ENCODE measurements at places on chromosomes 2 and 18. TPM values are rescaled to one million over a fixed set of nuclear protein-coding genes. Genes with fewer than 3 reads are reported as not detected.

The ASB18 gene
- total RNA-seq: not detected

- DNase-seq: no peak
These were observed 78.6 kb downstream of the RFTN2 start for GRCh38 chr2:197596766-197597165.

The TEX44 gene
- total RNA-seq: not detected

The SPDYA gene
- 2.0 TPM for total RNA-seq

DNA sequence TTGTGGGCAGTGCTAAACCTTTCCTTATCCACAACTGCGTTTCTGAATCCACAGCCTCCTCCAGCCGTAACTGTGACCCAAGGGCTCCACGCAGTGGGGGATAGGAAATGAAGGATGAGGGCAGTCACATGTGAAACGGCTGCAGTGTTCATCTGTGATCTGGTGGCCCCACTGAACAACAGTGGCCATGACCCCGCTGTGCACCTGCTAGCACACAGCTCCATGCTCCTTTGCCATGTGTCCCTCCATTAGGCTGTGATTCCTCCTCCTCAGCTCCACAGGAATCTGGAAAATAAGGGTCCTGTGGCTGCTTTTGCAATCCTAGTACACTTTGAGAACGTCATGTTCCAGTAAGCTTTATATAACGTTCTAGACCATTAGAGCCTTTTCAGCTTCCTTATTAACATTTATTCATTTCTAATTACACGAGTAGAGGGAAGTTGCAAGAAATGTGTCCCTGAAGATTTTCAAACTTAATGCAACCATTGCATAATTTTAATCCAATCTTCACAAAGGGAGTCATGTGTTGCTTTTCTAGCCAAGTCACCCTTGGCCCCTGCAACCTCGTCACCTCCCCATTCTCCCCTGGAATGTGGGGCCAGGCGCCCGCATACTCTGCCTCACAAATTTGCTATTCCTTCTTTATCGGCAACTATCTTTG lies 7.1 kb upstream of the NAPG start:
- no peak for DNase-seq

GRCh38 chr18:9237981-9238380 lies 96.6 kb upstream of the TWSG1 start:
- no peak for DNase-seq

DNA sequence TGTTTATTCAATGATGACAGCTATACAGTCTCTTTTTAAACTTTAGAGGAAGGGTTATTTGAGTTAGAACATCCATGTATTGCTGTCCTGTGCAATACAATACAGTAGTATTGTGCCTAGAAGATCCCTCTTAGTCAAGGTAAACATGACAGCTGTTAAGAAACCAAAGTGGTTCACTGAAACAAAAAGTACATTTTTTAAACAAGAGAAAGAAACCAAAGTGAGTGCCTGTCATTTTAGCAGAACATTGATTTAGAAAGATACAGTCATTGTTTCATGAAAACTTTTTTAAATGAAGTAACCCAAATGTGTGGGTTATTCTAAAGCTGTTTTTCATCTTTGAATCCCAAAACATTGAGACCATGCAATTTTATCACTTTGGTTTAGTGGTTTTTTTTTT lies 15.5 kb downstream of the ITPRID2 start:
- no peak for DNase-seq

DNA sequence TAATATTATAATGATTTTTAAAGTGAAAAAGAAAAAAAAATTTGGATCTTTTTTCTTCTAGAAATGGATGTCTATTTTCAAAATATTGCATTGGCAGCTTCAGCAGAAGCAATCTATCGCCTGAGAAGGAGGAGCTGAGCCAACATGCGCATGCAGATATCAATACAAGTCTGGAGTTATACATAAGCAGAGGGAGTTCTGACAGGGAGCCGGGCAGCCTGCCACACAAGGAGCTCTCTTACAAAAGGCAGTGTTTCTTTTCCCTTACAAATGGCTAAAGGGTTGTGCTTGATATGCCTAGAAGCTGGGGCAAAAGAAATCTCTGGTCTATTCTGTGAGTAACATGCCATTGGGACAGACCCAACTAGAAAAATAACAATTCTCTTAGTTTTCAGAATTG lies 291.9 kb upstream of the TRIB2 start:
- DNase-seq: no peak

The ANKRD30B gene
- not detected for total RNA-seq

DNA sequence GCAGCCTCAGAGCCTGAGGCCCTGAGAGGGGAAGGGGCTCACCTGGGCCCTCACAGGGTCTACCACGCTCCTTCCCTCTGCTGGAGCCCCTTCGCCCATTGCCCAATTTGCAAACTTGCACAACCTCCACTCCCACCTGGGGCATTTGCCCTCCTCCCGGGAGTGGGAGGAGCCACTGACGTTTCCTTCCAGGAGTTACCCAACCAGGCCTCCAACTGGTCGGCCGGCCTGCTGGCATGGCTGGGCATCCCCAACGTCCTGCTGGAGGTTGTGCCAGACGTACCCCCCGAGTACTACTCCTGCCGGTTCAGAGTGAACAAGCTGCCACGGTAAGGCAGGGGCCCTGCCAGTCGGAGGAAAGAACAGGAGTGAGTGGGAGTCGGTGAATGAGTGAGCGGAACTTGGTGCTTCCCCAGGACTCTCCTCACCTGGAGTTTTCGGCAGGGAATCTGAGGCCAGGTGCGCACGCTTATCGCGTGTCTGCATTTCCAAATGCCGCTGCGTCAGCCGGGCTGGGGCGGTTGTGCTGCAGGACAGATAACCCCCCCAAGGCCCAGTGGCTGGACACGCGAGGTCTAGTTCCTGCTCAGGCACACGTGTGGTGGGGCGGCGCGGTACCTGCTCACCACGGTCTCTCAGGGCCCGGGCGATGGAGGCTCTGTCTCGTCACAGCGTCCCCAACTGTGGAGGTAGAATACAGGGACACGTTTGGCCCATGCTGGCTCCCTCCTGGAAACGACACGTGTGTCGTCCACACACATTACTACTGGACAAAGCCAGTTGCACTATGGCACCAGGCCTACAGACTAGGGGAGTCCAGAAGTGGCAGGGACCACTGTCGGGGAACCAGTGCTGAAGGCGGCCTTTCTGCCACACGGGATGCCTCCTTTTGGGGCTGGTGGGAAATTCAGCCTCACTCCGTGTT lies 11.7 kb downstream of the ANO7 start:
- no peak for DNase-seq

GRCh38 chr2:161237392-161238264 lies 70.6 kb upstream of the PSMD14 start:
- peak; percentile 66 for DNase-seq

- no peak for DNase-seq
These were observed 69.8 kb upstream of the MAL start for GRCh38 chr2:94955702-94956101.

The AOX1 gene
- 0.49 TPM for total RNA-seq

- DNase-seq: no peak
These were observed 79.5 kb downstream of the FARSB start for GRCh38 chr2:222576171-222577081.

DNA sequence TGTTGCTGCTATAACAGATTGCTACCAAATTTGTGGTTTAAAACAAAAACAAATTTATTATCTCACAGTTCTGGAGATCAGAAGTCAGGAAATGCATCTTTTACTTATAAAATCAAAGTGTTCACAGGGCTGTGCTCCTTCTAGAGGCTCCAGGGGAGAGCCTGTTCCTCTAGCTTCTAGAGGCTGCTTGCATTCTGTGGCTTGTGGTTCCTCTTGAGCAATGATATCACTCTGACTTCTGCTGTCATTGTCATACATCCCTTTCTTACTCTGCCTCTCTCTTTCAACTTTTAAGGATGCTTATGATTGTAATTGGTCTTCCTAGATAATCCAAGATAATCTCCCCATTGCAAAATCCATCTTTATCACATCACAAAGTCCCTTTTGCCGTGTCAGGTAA lies 6.1 kb upstream of the DCC start:
- no peak for DNase-seq

DNA sequence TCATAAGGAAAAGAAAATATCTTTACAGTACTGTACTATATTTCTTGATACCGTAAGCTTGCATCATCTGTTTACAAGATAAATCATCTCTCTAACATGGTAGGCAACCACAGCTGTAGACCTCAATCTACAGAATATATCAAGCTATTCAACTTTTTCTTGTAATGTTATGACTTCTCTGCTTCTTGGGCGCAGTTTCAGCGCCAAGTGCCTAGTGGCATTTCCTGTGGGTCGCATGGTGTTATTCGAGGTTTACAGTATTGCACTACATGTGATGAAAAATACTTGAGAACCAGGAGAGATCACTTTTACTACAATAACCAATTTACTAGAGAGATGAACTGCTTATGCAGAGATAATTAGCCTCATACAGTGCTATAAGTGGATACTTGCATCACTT lies 34.0 kb upstream of the SESTD1 start:
- no peak for DNase-seq

- DNase-seq: no peak
These were observed 53.9 kb downstream of the PTGR3 start for GRCh38 chr18:75154997-75155396.

The C2orf80 gene
- not detected for total RNA-seq

DNA sequence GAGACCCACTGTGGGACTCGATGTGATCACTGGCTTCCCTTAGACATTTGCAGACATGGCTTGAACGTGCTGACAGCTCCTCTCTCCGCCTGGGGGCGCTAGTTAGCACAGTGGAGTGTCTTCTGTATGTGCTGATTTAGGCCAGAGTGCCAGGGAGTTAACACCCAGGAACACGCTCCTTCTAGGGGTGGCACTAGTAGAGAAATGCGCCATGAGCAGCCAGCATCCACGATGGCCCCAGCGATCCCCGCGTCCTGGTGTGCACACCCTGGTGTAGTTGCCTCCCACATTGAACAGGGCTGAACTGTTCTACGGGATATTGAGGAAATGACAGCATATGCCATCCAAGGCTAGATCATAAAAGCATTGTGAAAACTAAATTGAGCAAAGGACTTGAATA lies 11.4 kb upstream of the NMUR1 start:
- no peak for DNase-seq

- DNase-seq: no peak
These were observed 14.7 kb downstream of the KLF7 start for GRCh38 chr2:207151048-207151447.

The CD8B2 gene
- total RNA-seq: 0.76 TPM

All from activated naive CD4-positive, alpha-beta T cell treated with anti-CD3 and anti-CD28 coated beads, Interleukin-2, amount 50 U/mL, for 72 hours (primary cell).